Left ventricle myocardium inferior (tissue), 1 donor: ENCODE measurements at places on chromosomes 3 and 15. TPM values are rescaled to one million over a fixed set of nuclear protein-coding genes. Genes with fewer than 3 reads are reported as not detected.

DNA sequence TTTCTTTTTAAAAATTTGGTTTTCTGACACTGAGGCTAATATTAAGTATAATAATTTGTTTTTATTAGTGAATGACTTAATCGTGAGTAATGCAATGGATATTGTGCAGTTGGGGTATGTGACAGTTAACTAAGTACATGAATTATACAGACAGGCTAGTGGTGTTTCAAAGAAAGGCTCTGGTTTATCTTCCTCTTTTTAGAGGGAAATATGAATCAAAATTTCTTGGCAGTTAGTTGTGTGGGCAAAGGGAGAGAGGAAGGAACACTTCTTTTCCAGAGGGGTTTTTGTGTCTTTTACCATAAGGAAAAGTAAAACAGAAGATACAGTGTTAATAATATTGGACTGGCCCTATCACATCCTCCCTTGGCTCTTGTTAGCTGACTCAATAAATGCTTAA, 2.7 kb downstream of the ZNF654 start:
- no peak for DNase-seq

DNA sequence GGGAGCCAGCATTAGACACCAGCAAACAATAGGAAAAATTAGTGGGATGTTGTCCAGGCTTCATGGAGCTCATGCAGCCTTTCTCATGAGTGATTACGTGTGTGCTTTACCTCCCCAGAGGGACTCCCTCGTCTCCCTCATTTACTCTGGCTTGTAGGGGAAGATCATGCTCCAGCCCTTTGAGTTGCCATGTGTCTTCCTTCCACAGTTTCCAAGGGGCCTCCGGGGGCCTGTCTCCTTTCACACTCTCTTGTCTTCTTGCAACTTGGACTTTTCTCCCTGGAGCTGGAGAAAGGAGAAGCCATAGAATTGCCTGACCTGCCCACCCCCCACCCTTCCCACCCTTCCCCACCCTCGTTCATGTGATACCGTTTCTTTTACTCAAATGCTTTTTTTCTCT, 98.7 kb downstream of the FAM43A start:
- no peak for DNase-seq

DNA sequence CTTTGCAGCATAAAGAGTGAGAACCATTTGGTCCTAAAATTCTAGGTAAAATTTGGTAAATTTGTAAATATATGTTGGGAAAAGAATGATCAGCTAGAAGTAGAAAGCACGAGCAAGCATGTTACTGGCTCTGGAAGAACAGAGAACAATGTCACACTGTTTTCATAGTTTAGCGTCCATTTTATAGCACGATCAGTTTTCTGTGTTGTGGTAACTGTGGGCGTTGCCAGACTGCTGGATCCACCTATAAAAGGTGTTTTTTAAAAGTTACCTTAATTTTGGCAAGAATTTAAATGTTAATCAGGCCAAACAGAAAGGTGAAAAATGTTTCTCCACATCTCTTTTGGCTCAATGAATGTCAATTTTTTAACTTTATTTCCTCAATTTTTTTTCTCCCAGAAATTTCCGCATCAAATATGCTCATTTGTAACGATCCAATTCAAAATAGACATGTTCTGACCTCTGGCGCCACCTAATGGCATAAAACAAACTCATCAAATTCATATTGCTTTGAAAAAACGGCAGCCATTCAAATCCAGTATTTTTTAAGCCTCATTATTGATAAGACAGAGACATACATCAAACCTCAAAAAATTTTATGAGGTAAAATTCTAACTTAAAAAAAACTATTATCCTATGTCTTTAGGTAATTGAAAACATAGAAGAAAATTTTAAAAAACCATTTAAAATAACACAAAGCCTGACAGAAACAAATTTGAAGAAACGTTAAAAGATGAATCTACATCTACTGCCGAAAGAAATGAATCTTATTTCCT, 5.5 kb upstream of the GP5 start:
- DNase-seq: no peak

- no peak for DNase-seq
Observed at GRCh38 chr15:51731549-51732267, 5.7 kb downstream of the LYSMD2 start.

DNA sequence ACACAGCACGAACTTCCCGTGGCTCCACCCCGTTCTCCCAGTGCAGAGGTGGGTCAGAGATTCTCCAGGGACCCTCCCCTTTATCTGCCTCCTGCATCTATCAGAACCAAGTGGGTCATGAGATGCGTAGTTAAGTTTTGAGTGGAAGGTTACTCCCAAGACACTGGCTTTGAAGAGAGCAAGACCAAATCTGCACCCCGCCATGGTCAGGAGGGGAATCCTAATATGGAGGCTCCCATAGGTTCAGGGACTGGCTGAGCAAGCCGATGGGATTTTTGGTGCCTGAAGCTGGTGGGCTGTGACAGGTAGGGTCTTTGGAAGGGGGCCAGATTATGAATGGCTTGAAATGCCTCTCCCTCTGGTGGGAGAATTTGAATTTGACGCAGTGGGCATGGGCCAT, 207.0 kb upstream of the NR2E3 start:
- DNase-seq: no peak

DNA sequence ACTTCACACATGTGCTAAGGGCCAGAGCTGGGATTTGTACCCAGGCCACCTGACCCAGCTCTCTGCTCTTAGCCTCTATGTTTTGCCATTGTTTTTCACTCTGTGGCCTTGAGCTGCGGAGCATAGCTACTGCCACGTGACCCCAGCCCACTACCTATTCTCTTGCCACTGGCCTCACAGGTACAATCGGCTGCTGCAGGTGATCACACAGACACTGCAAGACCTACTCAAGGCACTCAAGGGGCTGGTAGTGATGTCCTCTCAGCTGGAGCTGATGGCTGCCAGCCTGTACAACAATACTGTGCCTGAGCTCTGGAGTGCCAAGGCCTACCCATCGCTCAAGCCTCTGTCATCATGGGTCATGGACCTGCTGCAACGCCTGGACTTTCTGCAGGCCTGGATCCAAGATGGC, 46.2 kb downstream of the SEMA3G start:
- peak; percentile 9 for DNase-seq

- DNase-seq: no peak
Observed at GRCh38 chr3:54846119-54846518, 81.7 kb downstream of the LRTM1 start.

- DNase-seq: no peak
Observed at GRCh38 chr3:48952510-48953118, 34.0 kb downstream of the ARIH2 start.

DNA sequence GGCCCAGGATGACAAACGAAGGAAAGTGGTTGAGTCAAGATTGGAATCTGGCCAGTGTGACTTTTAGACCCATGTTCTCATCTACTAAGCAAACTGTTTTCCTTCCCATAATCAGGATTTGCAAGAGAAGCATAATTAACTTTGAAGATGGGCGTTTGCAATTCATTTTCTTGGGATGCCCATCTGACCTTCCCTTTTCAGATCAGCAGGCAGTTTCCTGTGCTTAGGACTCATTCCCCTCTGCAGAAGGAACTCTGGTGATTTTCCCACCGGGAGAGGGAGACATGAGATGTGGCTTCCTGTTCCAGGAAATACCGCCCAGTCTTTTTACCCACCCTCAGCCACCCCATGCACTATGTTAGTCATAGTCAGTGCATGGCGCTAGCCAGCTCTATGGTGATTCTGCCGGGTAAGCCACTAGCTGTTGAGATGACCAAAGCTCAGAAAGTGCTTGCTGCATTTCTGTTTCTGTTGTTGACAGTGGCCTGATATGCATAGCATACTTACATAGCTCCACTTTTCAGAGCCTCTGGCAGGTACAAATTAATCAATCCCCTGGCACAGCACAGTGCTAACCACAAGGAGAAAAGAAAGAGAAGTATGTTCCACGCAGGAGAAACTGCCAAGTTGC, 129.4 kb downstream of the VGLL4 start:
- peak; percentile 26 for DNase-seq

DNA sequence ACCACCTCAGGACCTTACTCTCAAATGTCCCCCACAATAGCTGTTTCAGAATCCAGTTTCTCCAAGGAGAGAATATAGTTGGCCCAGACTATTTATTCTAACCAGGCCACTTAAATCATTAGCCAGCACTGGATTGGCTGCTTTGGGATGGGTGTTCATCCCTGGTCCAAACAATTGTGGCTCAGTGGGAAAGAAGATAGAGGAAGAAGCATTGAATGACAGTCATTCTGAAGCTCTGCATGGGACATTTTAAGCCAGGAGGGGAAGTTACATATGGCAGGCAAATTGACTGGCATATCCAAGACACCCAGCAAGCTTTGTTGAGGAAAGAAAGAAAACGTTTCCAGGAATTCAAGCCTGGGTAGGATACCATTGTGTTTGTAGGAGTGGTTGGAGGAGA, 5.6 kb upstream of the DCLK3 start:
- no peak for DNase-seq

DNA sequence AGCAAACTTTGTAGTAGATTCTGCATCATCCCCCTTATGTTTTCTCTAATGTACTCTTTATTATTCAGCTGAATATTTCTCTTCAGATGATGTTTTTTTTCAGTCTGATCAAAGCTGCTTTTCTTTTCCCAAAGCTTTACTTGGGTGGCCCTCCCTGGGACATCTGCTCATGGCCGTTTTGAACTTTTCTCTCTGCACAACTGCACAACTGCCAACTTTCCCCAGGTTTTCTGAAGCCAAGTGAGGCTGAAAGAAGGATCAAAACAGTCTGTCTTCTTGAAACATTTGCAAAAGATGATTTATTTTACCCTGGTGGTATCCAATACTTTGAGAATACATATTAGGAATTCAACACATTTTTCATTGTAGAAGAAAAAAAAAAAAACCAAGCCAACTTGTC, 43.0 kb downstream of the GASK1A start:
- no peak for DNase-seq

GRCh38 chr15:68404056-68404798, 27.7 kb downstream of the ITGA11 start:
- DNase-seq: no peak

GRCh38 chr3:99351122-99351521, 287.3 kb upstream of the COL8A1 start:
- DNase-seq: no peak

DNA sequence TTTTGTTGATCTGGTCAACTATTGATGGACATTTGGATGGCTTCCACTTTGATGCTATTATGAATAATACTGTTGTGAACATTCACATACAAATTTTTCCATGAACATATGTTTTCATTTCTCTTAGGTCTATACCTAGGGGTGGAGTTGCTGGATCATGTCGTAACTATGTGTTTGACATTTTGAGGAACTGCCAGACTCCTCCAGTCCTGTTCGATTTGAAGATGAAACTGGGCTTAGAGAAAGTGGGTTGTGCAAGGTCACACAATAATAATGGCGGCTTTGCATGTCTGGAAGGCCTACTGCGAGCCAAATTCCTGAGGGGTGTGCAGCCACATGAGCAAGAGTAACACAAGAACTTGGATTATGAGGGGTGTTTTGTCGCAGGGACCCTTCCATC, 2.6 kb downstream of the TSEN2 start:
- no peak for DNase-seq

DNA sequence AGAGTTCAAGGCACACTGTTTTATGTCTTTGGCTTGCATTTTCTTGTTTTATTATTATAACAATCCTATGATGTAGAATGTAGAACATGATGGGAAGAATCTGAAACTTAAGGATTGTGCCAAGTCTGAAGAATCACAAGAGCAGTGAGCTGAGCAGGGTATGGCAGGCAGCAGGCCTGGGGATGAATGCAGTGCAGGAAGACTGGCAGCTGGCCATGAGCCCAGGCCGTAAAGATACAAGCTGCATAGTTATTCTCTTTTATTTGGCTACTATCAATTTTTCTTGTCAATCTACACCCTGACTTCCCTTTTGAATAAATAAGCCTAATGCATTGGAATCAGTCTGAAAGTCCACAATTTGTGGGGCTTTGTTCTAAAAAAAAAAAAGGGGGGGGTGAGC, 89.6 kb upstream of the ARPP21 start:
- no peak for DNase-seq

GRCh38 chr3:43294975-43295374, 8.6 kb downstream of the SNRK start:
- DNase-seq: no peak

GRCh38 chr3:150449169-150449721, 41.1 kb downstream of the TSC22D2 start:
- DNase-seq: no peak

- DNase-seq: no peak
Observed at GRCh38 chr3:170731281-170731680, 138.7 kb downstream of the RPL22L1 start.

- DNase-seq: no peak
Observed at GRCh38 chr3:165854696-165855095, 17.5 kb upstream of the BCHE start.

- DNase-seq: no peak
Observed at GRCh38 chr3:184691397-184692231, 20.2 kb downstream of the MAGEF1 start.

DNA sequence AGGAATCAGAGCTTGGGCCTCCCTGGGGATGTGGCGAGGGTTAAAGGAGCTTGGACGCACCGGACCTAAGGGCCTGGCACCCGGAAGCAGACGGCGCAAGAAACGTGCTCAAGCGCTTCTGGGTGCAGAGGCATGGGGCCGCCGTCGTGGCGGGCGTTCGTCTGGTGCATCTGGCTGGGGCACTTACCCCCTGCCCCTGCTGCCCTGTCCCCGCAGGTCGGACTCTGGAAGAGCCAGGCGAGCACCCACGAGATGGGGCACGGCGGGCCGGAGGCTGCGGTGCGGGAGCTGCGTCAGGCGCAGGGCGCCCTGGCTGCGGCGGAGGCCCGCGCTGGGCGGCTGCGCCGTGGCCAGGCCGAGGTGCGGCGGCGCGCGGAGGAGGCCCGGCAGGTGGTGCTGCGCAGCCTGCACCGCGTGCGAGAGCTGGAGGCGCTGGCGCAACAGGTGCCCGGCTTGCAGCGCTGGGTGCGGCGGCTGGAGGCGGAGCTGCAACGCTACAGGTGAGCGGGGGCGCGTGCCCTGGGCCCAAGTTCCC, 2.5 kb downstream of the EFCC1 start:
- no peak for DNase-seq

GRCh38 chr15:52256366-52256765, 39.2 kb downstream of the MYO5C start:
- DNase-seq: peak; percentile 46

- peak; percentile 93 for DNase-seq
Observed at GRCh38 chr15:68795298-68795848, 25.3 kb downstream of the ANP32A start.

DNA sequence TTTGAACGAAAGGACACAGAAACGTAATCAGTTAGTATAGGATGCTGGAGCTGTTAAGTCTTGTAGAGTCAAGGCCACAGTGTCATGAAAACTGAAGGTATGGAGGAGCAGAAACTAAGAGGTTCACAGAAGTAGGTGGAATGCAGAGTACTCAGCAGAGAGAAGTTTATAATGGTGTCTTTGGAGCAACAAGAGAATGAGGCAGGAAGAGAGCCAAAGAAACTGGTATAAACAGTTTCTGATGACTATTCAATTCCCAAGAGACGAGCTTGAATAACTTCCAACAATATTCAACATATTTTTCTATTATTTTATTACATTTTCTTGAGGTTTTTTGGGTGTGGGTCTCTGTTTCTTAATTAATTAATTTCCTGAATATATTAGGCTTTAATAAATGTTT, 29.6 kb downstream of the GALK2 start:
- no peak for DNase-seq

- DNase-seq: no peak
Observed at GRCh38 chr3:57292159-57292896, at the start of gene ASB14. Gene ASB14 (minus strand): TSS chr3:57292685. CDS start chr3:57292033, 652 bp downstream.

The TBL1XR1 gene
- 102 TPM for total RNA-seq

The GOLGA6A gene
- total RNA-seq: not detected

The CNTN3 gene
- total RNA-seq: 1.2 TPM

The MAGI1 gene
- total RNA-seq: 36.6 TPM

The CHRM5 gene
- not detected for total RNA-seq

The TF gene
- total RNA-seq: 1.3 TPM

The CPNE4 gene
- total RNA-seq: 17.9 TPM

The MINAR1 gene
- total RNA-seq: 0.05 TPM

The A4GNT gene
- total RNA-seq: not detected
